HepG2 (cell line): ENCODE measurements at places on chromosomes 1 and 21. TPM values are rescaled to one million over a fixed set of nuclear protein-coding genes. Genes with fewer than 3 reads are reported as not detected.

DNA sequence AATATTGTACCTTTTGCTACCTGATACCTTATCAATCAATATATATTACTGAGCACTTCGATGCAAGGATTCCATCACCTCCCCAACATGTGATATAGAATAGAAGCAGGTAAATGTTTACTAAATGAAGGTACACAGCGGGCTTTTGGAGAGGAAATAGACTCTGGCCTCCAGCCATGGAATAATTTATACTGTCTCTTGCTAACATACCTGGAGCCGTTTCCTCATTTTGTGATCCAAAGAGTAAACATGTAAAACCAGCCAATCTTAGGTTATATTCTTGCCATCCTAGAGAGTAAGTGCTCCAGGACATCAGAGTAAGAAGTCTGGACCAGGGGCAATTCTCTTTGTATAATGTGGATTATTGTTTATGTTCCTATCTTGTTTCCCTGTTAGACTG is 39.4 kb downstream of the NDUFS5 start:
- no peak for DNase-seq

DNA sequence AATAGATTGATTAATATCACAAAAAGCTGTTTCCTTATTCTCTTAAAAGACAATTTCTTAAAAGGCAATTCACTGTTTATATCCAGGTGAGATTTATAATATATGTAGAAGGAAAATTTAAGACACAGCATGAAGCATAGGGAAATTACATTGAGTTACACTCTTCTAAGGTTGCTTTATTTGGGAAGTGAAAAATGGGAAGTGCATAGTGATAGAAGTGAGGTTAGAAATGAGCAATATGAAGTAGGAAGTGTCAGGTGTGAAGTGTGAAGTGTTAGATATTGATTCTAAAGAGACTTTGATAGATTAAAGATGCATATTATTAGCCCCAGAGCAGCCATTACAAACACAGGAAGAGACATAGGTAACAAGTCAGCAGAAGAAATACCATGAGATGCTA is 40.3 kb downstream of the FH start:
- no peak for DNase-seq

DNA sequence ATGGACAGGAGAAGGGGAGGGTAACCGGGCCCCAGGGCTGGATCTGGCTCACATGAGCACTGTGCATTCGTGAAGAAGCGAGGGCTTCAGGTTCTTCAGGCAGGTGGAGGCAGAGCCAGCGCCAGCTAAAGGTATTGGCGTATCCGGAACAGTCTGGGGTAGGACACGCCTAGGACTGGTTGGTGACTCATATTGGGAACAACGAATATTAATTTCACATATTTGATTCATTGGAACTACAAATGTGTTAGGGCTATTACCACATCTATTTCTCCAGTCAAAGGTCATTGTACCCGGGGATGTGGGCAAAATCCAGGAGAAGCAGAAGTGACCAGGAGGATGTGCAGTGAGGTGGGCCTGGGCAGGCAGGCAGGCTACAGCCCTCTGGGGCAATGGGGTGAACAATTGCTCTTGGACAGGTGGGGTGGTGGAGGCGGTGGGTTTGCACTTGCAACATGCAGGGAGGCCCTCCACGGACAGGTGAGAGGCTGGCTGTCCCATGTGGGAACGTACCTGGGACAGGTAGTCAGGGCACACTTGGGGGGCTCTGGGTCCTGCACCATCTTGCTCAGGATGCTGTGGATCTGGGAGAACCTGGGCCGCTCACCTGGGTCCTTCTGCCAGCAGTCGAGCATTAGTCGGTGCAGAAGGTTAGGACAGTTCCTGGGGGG is 26.7 kb downstream of the CDCA8 start:
- DNase-seq = no peak

GRCh38 chr1:229759037-229759435 is 133.0 kb downstream of the URB2 start:
- DNase-seq = no peak

DNA sequence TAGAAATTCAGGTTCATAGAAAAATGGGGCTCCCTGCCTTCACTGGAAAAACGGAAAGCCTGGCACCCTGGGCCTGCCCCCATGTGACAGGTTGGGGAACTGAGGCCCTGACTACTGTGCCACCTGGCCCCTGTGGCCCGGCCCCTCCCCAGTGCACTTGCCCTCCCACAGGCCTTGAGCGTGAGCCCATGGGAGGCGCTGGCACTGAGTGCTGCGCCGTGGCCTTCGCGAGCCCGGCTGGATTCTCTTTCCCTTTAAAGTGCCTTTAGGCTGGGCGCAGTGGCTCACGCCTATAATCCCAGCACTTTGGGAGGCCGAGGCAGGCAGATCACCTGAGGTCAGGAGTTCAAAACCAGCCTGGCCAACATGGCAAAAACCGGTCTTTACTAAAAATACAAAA is 45.7 kb downstream of the SLC37A1 start:
- no peak for DNase-seq

- no peak for DNase-seq
Measured at GRCh38 chr1:212966616-212967015, 16.3 kb downstream of the VASH2 start.

DNA sequence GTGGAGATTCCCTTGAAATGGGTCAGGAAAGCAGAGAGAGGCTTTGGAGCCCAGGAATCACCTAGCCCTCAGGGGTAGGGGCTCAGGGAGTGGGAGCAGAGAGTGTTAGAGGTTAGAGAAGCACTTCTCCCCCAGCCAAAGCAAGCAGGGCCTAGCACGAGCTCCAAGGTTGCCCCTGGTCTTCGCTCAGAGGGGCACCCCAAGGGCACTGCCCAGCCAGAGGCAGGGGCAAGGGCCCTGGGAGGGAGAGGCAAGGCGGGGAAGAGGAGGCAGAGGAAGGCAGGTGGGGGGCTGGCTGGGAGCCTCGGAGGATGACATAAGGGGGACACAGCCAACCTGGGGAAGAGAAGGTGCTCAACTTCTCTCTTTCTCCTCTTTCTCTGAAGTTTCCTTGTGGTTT is 71.9 kb downstream of the CASZ1 start:
- DNase-seq = no peak

DNA sequence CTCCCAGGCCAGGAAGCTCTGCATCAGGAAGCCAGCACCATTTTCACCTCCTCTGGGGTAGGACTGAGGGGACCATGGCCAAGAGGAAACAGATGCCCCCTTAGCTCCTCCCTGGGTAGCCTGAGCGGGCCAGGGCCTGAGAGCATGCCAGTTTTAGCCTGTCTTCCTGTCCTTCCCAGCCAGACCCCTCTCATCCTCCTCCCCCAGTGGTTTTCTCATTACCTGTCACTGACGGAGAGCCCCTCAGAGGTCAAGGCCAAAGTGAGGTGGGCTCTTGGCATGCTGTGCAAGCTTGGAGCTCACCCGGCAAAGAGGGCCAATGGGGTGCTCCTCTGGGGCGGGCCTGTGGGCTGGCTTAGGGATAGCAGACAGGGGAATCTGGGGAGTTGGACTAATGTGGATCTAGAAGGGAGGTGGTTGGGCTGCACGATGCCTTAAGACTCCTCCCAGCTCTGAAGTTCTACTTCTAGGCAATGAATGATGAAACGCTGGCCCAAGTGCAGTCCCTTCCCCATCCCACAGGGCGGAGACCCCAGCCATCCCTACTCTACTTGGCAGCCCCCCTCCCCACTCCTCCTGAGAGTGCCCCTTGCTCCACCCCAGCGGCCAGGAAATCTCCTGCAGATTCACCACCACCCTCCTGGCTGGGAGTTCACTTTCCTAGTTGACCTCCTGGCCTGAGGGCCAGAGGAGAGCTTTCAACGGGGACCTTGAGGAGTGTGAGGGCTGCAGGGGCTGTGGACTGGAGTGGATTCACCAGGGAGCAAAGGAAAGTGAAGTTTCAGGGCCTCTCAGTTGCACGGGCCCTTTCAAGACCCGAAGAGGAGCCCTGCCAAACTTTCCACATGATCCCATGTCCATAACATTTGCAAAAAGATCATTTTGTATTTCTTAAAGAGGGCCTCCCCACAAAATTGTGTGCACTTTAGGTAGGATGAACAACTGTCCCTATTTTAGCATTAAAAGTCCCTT is 9.4 kb upstream of the LMNA start:
- peak; percentile 45 for DNase-seq

DNA sequence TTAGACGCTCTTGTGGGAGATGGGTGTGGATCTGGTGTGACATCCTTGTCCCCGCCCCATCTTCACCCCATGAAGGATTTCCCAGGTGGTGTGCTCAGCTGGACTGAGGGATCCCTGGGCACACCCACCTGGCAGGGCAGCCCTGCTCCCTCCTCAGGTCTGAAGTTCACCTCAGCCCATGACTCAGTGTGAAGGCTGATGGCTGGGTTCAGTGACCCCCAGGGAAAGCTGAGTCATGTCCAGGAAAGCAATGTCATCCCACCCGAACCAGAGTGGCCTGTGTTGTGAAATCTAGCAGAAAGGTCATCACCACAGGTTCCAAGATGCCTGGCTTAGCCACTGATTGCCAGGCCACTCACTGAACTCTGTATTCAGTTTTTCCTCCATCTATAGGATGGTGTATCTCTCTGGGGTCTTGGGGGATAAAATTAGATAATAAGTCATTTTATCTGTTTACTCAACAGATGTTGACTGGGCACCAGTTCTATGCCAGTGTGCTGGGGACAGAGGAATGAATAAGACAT is 97.7 kb upstream of the JUN start:
- DNase-seq = peak; percentile 96

DNA sequence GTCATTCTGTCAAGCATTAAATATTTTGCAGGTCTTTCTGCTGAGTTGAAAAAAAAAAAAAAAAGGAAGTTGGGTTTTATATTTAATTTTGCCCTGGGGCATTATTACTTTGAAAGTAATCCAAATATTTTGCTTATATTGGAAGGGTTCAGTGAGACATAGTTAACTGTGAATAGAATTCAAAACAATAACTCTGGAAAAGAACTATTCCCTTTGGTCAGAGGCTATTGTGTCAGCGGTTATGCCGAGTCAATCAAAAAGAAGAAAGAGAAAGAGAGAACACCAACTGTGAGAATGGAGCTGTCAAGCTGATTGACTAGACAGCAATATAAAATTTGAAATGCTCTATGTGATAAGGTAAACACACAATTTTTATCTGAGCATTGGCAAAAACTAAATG is 761.7 kb downstream of the ADGRL2 start:
- DNase-seq = no peak

DNA sequence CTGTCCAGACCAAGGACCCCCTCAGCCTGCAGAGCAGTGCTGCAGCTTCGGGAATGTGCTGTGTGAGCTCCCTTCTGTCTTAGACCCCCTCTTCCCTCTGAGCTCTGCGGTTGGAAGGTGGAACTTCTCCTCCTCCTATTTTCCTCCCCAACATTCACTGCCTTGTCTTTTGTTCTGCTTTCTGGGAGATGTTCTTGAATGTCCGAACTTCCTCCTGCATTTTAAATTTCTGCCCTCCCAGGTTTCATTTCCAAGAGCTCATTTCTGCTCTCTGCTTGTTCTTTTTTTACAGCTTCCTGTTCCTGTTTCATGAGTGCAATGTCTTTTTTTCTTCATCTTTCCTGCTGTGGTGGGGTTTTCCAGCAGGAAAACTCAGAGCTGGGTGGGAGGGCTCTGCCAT is 29.3 kb downstream of the RRP1 start:
- no peak for DNase-seq

DNA sequence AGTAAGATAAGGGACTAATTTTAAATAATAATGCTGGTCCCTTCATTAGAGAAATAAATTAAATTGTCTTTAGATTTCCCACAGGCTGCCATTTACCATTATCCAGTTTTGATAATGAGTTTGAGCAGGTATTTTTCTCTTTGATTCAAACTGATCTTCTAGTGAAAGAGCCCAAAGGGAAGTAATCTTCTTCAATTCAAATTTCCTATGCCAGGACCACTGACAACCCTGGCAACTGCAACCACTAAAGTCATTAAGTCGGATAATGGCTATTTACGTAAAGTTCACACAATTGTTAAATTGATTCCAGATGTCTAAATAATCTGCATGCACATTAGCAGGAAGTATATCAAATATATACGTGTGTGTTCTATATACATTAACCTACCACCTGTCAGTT is 399.3 kb downstream of the PTPRC start:
- DNase-seq = no peak

GRCh38 chr1:88061492-88062177 is 622.4 kb upstream of the PKN2 start:
- peak; percentile 45 for DNase-seq

GRCh38 chr1:220631238-220631815 is 58.8 kb upstream of the C1orf115 start:
- no peak for DNase-seq

DNA sequence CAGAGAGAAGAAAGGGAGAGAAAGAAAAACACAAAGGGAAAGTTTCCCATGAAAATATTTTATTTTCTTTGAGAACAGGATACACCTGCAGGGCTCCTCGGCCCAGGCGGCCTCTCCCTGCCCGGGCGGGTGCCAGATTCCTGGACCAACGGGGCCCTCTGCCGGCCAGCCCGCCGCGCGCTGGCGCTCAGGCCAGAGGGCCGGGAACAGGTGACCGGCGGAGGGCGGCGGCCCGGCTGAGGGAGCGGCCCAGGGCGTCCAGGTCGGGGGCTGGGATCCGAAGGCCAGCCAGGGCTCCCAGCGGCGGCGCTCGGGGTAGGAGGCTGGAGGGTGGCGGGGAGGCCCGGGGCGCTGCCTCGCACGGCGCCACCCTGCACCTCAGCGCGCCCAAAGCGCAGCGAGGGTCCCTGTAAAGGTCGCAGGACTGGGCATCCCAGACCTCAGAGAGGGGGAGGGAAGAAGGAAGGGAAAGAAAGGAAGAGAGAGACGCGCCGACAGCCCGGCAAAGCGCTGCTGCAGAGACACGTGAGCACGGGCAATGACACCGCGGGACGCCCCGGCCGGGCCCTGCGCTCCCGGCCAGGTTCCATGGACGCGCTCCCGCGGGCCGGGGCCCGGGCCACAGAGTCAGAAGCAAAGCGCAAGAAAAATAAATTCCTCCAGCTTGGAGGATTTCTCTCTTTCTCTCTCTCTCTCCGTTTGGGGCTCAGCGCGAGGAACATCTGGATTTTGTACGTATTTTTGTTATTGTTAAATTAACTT is 927 bp downstream of the WNT9A start:
- peak; percentile 36 for DNase-seq

- no peak for DNase-seq
Measured at GRCh38 chr1:24694380-24694843, 50.8 kb upstream of the CLIC4 start.

The COL24A1 gene
- 0.07 and 0.13 TPM in 2 replicates for total RNA-seq

The DHRS3 gene
- total RNA-seq = 30.5 and 48.5 TPM in 2 replicates

The IL23R gene
- not detected in 2 replicates for total RNA-seq

The RHOU gene
- total RNA-seq = 18.5 and 23.6 TPM in 2 replicates

The CADM3 gene
- total RNA-seq = not detected in 2 replicates

The TPTE gene
- total RNA-seq = not detected in 2 replicates

The SLC5A9 gene
- total RNA-seq = 12.5 and 42.0 TPM in 2 replicates

The NBPF3 gene
- total RNA-seq = 4.9 and 5.8 TPM in 2 replicates

The KPRP gene
- not detected in 2 replicates for total RNA-seq

The OR2M7 gene
- not detected in 2 replicates for total RNA-seq

The OR2L8 gene
- not detected in 2 replicates for total RNA-seq

The BACE2 gene
- total RNA-seq = 0.07 TPM in 1 of 2 replicates, not detected in the other

The SH3D21 gene
- total RNA-seq = 1.4 and 5.1 TPM in 2 replicates

The JAM2 gene
- not detected in 2 replicates for total RNA-seq

The MAP3K7CL gene
- 0.15 TPM in 1 of 2 replicates, not detected in the other for total RNA-seq

The SPRR5 gene
- total RNA-seq = not detected in 2 replicates

The MARK1 gene
- not detected in 2 replicates for total RNA-seq

The PLA2G2C gene
- total RNA-seq = not detected in 2 replicates
